Psoas muscle (tissue), 8 donors: ENCODE measurements at places on chromosomes 11 and 22. TPM values are rescaled to one million over a fixed set of nuclear protein-coding genes. Genes with fewer than 3 reads are reported as not detected.

Gene MS4A6A
- total RNA-seq = 22.6 TPM

Gene OPCML
- total RNA-seq = not detected

Gene NEFH
- total RNA-seq = 0.08 TPM

Gene ANKRD13D
- total RNA-seq = 8.6 TPM
